Activated CD4-positive, alpha-beta T cell treated with anti-CD3 and anti-CD28 coated beads, Interleukin-2, amount 50 U/mL, for 24 hours (primary cell): ENCODE measurements at places on chromosomes 16 and 17.

DNA sequence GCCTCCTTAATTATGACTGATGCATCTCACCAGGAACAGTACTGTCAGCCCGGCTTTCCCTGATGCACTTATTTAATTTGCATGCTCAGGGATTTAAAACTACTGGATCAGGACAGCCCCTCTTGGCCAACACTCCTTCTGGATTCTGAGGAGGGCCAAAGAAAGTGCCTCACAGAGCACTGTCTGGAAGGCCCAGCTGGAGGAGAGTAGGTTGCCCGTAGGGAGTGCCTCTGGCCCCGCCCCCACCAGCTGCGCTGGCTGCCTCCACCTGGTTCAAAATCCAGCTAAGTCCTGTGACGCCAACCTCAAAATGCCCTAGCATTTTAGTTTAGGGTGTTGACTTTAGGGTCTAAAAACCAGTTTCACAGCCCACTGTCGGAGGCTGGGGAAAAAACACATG lies 49.4 kb upstream of the SREBF1 start:
- DNase-seq, result no peak

GRCh38 chr16:79150151-79150550 lies 450.4 kb downstream of the MAF start:
- no peak for DNase-seq

DNA sequence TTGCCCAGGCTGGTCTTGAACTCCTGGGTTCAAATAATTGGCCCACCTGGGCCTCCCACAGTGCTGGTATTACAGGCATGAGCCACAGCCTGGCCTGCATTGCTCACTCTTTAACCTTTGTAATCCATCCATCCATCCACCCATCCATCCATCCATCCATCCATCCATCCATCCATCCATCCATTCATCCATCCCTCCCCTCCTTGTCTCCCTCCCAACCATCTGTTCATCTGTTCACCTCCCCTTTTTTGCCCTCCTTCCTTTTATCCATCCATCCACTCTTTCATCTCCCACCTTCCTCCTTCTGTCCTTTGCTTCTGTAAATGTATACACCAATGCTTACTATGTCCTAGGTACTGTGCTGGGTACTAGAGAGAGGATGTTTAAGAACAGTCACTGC lies 65.5 kb downstream of the CDK5R1 start:
- DNase-seq, result no peak

GRCh38 chr17:4891411-4892410 lies 7.6 kb upstream of the C17orf107 start:
- DNase-seq, result no peak

DNA sequence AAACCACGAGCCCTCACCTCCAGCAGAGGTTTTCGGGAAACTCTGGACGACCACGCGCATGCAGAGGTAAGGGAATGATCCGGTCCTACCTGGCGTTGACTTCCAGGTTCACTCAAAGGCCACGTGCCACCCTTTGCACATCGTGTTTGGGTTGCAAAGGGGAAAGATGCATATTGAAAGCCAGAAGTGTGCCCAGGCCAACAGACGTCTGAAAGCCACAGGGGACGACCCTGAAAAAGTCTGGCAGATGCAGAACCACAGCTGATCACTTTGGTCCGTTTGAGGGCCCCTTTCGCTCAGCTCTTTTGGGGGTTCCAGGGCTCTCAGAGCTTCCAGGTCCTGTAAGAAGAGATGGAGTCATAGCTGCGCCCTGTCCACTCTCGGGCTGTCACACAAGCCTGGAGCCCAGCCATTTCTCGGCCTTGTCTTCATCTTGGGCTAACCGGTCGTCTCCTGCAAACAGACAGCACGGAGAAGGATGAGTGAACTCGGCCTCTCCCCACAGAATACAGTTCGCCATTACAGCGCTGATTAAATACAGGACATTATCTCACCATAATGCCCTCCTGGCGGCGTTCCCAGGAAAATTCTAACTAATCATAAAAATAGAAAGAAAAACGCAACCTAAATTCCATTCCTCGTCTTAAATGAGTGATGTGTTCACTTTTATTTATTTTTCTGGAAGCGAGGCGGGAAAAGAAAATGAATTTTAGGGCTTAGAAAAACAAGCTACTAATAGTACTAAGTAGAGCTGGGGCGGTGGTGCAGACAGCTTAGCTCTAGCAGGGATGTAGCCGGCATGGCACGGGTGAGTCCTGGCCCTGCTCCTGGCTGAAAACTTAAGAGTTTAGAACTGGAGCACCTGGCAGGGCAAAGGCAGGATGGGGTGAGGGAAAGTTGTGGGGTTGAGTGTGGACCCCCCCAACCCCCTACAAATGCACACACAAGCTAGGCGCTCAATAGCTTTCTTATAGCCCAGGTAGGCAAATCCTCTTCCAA lies 45.5 kb upstream of the ZFHX3 start:
- no peak for DNase-seq

DNA sequence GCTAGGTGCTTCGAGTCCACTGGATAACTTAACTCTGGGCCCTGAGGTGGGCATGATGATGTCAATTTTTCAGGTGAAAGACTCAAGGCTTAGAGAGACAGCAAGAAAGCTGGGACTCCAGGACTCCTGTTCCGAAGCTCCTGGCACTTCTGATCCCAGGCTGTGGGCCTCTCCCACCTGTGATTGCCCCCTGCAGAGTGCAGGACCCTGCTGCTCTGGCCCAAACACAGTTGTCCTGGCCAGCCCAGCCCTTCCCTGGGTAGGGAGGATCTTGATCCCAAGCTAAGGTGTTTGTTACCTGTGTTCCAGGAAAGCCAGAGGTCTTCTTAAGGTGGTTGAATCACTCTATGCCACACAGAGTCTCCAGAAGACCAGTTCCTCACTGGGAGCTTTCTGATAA lies 3.1 kb downstream of the CHST5 start:
- DNase-seq, result no peak

- DNase-seq, result no peak
Measured at GRCh38 chr16:87202346-87202745, 114.8 kb downstream of the C16orf95 start.

DNA sequence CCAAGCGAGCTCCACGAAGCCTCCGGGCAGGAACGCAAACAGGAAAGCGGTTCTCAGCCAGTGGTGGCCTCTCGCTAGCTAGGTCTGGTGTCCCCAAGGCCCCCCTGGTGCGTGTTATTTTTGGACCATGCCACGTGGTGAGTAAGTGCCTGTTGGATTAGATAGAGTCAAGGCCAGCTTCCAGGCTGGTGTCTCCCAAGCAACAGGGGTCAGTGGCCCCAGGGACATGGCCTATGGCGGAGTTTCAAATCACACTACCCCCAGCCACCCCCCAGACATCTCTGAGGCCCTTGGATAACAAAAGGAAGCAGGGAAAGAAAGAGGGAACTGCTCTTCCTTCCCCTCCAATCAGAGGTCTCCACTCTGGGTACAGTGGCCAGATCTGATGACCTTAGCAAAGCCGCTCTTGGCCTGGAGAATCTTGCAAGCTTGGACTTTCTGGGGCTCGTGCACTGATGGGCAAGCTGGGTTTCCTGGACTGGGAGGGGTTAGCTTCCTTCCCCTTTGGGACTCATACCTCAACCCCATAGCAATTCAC lies 58.2 kb downstream of the MAF start:
- no peak for DNase-seq

- no peak for DNase-seq
Measured at GRCh38 chr17:78069695-78070094, 58.9 kb downstream of the TMC6 start.

GRCh38 chr17:74524653-74525464 lies 6.4 kb downstream of the CD300LB start:
- no peak for DNase-seq

DNA sequence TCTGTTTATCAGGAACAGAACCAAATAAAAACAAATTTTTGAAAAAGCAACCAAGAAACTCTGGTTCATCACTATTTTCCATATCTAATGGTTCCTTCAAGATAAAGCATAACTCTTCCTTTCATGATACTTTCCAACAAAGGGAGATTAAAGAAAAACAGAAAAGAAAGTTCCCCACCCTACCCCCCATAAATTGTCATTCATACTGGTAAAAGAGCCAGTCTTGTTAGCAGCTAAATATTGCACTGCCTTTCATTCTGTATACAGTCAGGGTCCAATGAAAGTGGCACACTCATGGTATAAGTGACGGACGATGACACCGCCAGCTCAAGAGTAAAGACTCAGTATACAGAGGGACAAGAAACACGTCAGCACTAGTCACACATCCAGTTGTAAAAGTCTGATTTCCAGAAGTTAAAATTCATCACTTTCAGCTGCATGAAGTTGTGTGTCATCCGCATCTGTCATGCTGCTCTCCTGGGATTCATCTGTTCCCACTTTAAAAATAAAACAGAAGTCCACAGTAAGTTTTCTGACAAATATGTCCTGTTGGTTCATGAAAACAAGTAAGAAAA lies 68.5 kb downstream of the CDC27 start:
- no peak for DNase-seq

DNA sequence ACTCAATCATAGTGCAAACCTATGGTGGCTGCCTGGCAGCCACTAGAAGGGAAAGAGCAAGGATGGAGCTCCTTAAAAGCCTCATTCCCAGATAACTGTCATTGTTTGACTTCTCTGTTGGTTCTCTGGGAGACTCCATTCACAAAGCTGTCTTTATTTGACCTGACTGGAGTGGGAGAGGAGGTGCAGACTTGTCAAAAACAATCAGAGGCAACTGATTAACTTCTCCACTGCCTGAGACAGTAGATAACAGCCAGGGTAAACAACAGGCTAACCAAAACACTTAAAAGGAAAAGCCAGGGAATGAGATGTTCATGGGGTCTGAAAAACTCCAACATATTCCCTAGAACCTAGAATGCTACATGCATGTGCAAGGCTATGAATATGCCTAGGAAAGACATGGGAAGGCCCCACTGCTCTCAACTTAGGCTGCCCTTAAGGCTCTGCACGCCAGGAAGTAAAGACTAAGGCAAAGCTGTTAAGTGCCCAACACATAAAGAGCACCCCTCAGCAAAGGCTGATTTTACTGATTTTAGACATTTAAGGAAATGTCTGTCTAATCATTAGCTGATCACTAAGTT lies 82.0 kb downstream of the TTC19 start:
- no peak for DNase-seq

GRCh38 chr17:56771975-56772374 lies 61.7 kb downstream of the C17orf67 start:
- DNase-seq, result no peak

- DNase-seq, result no peak
Measured at GRCh38 chr17:37676115-37676925, 33.1 kb upstream of the DDX52 start.

DNA sequence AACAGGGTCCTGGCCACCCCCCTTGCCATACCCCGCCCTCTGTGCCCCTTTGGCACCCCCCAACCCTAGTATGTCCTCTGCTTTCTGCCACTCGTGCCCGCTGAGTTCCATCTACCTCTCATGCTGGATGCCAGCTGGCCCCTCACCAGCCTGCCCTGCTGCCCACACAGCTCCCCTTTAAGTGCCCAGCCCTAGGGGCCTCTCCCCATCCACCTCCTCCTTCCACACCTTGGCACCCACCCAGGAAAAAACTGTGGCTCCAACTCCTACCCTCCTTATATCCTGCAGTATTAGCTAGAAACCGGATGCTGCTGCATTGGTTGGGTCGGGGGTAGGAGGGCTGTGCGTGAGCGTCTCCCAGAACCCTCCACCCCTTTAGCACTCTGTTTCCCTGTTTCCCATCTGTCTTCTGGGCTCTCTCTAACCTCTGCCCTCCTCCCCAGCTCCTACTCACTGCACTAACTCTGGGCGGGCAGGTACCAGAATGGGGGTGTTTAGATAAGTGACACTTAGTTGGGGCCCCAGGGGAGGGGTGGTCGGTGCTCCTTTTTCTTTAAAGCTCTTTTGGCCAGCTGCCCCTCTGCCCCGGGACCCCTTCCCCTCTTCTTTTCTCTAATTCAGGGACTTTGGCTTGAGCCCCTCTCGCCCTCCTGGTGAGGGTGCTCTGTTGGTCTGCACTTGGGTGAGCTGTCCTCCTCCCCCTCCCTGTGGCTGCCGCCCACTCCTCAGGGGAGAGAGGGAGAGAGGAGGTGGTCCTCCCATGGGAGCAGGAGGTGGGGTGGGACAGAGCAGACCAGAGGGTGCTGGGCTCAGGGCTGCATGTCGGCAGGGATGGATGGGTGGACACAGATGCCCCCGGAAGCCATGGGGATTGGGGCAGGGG lies 9.9 kb downstream of the NR1D1 start:
- DNase-seq, result no peak

DNA sequence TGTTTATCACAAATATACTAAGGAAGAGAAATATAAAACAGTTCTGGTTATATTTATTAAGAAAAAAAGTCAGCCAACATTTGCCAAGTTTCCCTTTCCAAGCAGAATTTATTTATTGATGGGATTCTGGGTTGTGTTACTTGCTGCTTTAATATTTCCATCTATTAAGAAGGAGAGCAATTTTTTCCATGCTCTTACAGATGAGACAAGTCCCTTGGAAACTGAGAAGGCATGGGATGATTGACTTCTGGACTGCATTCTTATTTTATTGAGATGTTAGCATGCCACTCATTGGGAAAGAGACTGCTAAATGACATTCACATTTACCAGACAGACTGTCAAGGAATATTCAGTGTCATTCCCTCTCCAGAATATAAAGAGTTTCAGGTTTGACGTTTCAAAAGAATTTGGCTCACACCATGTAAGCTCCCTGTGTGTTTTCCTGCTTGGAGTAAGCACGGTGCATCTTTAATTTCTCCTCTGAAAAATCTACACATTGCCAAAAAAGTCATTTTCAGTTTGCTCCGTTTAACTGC lies 1565.2 kb upstream of the GOT2 start:
- no peak for DNase-seq

DNA sequence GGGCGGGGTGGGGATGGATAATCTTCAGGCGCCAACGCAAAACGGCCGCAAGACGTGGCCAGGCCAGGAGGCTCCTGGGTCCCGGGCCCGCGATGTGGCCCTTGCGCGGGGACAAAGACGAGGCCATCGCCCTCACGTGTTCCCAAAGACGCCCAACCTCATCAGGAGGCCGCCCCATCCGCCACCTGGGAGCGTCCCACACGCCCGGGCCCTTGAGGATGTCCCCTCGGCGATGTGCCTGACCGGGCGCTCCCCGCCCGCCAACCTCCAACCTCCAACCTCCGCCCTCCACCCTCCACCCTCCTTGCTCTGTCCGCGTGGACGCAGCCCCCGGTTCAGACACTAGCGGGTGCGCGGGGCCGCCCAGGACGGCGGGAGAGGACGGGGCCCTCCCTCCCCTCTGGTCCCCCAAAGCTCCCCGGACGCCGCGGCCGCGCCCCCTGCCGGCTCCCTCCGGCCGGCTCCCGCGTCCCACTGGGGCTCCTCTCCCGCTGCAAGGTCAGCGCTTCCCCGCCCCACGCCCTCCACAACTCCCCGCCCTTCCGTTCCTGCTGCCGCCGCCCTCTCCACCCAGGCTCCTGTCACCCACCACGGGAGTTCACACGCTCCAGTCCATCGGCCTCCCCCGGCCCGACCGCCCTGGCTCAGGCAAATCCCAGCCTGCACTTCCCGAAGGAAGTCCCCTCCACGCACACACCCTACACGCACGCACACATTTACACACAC lies 250.8 kb upstream of the RPL38 start:
- no peak for DNase-seq

GRCh38 chr17:71287071-71287823 lies 833.6 kb upstream of the SOX9 start:
- DNase-seq, result no peak

GRCh38 chr17:10871914-10872313 lies 34.0 kb upstream of the PIRT start:
- no peak for DNase-seq

GRCh38 chr17:64217249-64217691 lies 45.8 kb downstream of the TEX2 start:
- DNase-seq, result no peak
